ENCODE measurements at places on chromosomes 2 and 18. TPM values are rescaled to one million over a fixed set of nuclear protein-coding genes. Genes with fewer than 3 reads are reported as not detected.

The NCL gene
- total RNA-seq, result 164 TPM

The ACTR1B gene
- total RNA-seq, result 37.6 TPM

The MAL gene
- total RNA-seq, result not detected

The ASTL gene
- total RNA-seq, result not detected

The VWC2L gene
- not detected for total RNA-seq

The KIAA1328 gene
- total RNA-seq, result 14.8 TPM

The OTOF gene
- total RNA-seq, result 0.13 TPM

The CRYBA2 gene
- total RNA-seq, result not detected

The GALNT14 gene
- 0.86 TPM for total RNA-seq

The PMAIP1 gene
- 11.3 TPM for total RNA-seq

The DCDC2C gene
- total RNA-seq, result not detected

The ERFE gene
- total RNA-seq, result 3.7 TPM

The PARD6G gene
- 1.6 TPM for total RNA-seq

The OR6B2 gene
- not detected for total RNA-seq

The ABCG8 gene
- total RNA-seq, result not detected

The TCF23 gene
- total RNA-seq, result under 0.01 TPM

The CRYGD gene
- total RNA-seq, result not detected

The PCARE gene
- not detected for total RNA-seq

The TUBB6 gene
- 254 TPM for total RNA-seq

Measured in articular chondrocyte of knee joint (primary cell).